ENCODE measurements at places on chromosomes 12 and 14.

- DNase-seq = no peak
These were observed 105.0 kb downstream of the ETNK1 start for GRCh38 chr12:22729957-22730443.

DNA sequence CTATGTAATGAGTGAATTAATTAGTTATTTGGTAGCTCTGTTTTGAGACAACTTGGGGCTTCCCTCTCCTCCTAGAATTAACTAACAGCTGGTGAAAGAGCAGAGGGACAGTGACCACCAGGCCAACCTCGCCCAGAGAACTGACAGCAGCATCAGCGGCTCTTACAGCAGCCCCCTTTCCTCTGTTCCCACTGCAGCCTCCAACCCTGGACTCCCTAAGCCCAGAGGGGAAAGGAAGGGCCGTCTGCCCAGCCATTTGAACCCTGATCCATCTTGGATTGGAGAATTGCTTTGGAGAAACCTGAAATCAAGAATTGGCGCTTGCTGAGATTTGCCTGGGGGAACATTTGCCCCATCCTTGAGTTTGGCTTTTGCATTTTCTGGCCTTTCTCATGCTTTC, 45.5 kb downstream of the B4GALNT3 start:
- no peak for DNase-seq

DNA sequence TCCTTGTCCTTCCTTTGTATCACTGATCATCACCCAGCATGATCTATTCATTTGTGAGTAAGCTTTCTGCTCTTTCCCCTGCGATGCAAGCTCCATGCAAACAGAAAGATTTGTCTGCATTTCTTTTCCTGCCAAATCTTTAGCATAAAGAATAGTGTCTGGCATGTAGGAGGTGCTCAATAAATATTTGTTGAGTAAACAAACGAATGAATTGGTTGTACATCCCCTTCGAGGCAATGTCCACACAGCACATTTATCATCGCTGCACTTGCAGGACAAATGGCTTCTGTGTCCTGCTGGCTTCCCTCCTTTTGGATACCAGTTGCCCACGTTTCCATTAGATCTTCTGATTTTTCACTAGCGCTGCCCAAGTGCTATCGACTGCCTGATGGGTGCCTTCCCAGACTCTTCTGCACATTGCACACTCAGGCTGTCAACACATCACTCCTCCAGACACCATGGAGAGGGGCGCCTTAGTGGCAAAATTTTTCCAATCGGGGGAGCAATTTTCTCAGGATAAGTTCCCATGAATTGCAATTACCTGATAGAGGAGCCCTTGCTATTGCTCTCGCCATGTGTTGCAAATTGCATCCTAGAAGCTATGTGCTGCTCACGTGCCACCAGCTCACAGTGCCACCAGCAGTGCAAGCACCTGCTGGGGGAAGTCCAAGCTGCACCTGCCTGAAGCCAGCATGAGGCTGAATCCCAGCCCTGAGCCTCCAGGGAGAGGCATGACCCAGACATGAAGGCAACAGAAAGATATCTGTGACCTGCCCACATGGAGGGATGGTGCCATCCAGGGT, 206.6 kb downstream of the KIF26A start:
- no peak for DNase-seq

- DNase-seq = no peak
These were observed 26.4 kb downstream of the TMEM132D start for GRCh38 chr12:129877411-129877810.

GRCh38 chr12:27185234-27186021, 58.7 kb upstream of the STK38L start:
- no peak for DNase-seq

- DNase-seq = no peak
These were observed 43.1 kb downstream of the STX2 start for GRCh38 chr12:130795906-130796305.

DNA sequence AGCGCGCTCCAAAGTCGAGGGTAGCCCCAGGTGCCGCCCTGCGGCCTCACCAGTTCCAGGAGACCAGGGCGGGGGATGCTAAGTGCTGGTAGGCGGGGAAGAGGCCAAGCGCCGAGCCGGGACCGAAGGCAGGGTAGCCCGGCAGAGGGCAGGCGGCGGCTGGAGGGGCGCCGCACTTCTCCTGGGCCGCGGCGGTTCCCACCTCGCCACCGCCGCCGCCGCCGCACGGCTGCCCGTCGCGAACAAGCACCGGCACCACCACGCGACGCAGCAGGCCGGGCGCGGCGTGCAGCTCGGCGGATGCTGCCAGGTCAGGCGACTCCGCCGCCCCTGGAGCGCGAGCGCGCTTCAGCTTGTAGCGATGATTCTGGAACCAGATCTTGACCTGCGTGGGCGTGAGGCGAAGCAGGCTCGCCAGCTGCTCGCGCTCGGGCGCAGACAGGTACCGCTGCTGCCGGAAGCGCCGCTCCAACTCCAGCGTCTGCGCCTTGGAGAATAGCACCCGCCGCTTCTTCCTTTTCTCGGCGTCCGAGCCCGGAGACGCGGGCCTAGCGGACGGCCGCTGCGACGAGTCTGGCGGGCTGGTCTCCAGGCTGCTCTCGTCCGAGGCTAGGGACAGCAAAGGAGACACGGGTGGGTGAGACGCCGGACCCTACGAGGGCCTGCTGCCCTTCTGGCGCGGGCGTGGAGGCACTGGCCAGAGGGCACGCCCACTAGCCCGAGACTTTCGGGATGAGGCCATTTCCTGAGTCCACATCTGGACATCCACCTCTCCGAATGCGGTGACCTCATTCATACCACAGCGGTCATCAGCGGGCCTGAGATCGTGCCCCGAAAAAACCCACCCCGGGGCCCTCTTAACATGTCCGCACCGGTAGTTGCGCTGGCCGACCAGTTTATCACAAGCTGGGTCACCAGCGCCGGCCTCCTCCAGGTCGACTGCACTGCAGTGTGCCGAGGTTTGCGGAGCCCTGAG, 1.3 kb downstream of the NKX2-8 start:
- DNase-seq = no peak

GRCh38 chr12:75876832-75877762, 154.5 kb downstream of the PHLDA1 start:
- DNase-seq = no peak

- DNase-seq = no peak
These were observed 104.7 kb downstream of the RFLNA start for GRCh38 chr12:124399622-124400021.

GRCh38 chr12:2891240-2892053, 756 bp downstream of the TULP3 start:
- DNase-seq = no peak

GRCh38 chr12:47346251-47347019, 266.7 kb upstream of the AMIGO2 start:
- DNase-seq = no peak

DNA sequence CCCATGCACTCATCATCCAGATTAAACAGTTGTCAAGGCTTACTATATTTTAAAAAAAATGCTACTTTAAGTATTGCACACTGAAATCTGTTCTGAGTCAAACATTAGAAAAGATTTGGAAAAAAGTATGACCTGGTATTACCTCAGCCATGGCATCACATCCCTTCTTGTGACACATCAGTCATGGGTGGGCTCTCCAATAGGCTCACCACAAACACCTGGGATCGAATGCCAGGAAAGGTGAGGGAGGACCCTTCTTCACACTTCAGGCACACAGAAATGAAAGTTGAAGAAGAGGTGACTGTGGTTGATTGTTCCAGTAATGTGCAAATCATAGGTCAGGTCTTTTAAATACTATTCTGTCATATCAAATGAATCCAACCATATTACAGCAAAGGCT, 36.6 kb upstream of the GZMB start:
- DNase-seq = no peak

GRCh38 chr12:1391722-1392121, 202.7 kb downstream of the FBXL14 start:
- no peak for DNase-seq

GRCh38 chr14:100037353-100037752, 27.9 kb upstream of the EVL start:
- DNase-seq = no peak

DNA sequence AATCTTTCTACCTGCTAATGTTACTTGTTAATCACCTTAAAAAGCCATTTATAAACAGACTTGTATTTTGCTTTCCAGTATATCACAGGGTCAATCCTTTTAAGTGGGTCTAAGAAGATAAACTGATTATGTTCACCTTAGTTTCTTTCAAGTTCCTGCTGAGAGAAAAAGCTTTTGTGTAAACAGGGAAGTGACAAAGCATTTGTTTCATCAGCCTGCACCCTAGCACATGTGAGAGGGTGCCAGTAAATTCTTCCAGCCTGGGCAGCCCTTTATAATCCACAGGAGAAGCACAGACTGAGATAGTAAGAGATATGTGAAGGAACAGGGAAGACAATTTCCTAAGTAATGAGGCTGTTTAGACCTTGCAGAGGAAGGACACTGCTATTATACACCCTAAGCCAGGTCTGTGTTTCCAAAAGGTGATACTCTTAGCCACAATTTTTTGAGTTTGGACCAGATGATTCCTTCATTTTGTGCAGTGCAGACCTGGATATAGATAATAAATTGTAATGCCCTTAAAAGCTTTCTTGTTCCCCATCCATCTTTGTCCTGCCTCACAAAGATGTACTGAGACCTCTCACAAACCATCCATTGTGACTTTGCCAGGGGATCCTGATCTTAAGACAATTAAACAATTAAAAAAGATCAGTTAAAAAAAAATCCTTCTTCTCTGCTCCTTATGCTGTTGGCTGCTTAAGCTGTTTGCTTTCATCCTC, 150.7 kb downstream of the KTN1 start:
- DNase-seq = no peak

DNA sequence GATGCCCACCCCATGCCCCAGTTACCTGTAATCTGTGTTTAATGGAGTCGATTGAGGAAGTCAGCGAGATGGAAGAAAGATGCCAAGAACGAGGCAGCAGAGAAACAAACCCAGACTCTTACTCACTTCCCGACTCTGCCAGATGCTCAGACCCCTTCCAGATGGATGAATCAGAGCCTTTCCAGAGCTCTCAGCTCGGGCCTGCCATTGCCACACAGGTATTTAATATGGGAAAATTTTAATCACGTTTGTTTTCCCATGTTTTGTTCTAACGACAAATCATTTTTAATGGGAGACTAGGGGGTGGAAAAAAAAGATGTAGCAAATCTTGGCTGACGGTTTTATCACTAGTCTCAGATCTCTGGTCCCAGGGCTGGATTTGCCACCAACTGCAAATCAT, 72.5 kb upstream of the SRRM4 start:
- DNase-seq = no peak

GRCh38 chr12:80121661-80122060, 22.3 kb downstream of the OTOGL start:
- DNase-seq = no peak
